Gastroesophageal sphincter (tissue), 4 donors: ENCODE measurements at places on chromosomes 12 and 14.

- no peak for ATAC-seq
These were observed 45.3 kb upstream of the PLBD1 start for GRCh38 chr12:14612898-14613445.

- ATAC-seq, result no peak
These were observed 277.3 kb downstream of the VRK1 start for GRCh38 chr14:97074456-97074855.

DNA sequence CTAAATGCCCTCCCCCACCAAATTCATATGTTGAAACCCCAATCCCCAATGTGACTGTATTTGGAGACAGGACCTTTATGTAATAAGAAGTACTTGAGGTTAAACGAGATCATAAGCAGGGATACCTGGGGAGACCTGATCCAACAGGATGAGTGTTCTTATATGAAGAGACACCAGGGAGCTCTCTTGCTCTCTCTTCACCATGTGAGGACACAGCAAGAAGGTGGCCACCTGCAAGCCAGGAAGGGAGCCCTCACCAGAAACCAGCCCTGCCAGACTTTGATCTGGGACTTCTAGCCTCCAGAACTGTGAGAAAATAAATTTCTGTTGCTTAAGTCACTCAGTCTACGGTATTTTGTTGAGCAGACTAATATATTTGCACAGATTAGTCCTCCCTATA lies 113.6 kb downstream of the NUAK1 start:
- no peak for ATAC-seq

- ATAC-seq, result no peak
These were observed 62.1 kb downstream of the SCAF11 start for GRCh38 chr12:45928309-45928708.

DNA sequence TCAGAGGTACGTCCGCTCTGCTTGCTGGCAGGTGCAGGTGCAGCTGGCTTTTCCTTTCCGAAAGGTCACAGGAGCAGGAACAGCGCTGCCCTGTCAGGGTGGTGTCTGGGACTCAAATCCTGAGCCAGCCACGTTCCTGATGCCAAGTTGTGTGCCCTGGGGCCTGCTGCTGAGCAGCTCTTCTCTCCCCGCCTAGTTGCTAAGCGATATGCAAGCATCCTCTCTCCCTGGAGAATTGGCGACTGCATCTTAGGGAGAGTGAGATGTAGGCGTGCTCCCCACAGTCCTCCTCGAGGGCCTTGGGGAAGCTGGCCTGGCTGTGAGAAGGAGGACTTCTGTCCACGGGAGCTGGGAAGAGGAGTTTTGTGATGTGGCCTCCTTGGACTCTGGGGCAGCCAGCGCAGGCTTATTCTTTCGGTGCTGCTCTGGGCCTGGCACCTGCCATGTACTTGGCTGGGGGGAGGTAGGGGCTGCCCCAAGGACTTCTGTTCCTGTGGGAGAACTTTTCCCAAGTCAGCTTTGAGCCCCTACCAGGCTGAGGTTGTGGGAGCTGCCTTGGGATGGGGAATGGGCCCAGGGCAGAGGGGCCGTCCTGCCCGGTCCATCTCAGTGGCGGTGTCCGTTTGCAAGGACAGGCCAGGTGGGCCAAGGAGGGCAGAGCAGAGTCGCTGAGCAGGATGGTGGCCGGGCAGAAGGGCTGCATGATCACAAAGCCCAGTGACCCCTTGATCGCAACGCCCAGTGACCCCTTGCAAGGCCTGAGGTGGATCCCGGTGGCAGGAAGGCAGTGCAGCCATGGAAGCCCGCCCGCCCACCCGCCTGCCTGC lies 183.5 kb downstream of the ADGRD1 start:
- ATAC-seq, result no peak

DNA sequence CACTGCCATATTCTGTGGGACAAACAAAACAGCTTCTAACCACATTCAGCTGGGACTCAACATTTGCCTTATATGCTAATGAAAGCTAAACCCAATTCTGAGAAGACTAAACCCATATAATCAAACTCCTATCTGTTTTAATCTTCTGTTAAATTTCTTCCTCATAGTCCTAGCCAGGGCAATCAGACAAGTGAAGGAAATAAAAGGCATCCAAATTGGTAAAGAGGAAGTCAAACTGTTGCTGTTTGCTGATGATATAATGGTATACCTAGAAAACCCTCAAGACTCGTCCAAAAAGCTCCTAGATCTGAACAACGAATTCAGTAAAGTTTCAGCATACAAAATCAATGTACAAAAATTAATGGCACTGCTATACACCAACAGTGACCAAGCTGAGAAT lies 157.1 kb downstream of the PHLDA1 start:
- ATAC-seq, result no peak

DNA sequence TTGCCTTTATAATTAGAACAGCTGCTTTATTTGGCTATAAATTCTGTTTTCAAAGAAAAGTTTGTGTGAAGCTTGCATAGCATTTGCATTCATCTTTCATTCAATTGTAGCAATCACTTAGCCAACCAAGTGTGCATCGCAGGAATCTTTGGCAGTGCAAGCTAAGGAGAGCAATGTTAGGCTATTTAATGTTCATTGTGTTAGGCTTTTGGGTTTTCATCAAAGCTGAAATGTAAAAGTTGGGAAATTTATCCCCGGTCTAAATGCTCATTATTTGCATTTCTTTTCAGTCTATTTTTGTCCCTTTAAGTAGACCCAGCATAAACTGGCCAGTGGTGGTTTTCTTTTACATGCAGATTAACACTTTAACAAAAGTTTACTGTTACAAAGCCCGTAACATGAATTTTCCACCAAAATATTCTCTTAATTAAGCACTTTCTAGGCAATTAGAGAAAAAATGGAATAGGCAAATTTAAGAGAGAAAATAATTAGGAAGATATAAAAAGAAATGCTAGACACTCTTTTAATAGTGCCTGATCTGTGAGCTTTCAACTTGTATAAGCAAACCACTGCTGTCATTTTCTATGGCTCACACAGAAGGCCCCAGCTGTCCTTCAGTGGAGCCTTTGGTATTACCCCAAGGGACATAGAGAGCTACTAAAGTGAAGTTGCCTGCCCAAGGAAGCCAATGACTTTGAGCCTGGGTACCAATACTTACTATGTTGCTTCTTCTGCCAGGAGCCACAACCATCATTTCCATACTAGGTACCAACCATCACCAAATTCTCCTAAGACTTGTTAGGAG lies 898.9 kb upstream of the SEL1L start:
- ATAC-seq, result no peak

GRCh38 chr12:116517431-116518045 lies 41.6 kb upstream of the MAP1LC3B2 start:
- ATAC-seq, result no peak

- ATAC-seq, result no peak
These were observed 108.3 kb downstream of the SMOC1 start for GRCh38 chr14:69987406-69988121.
